ENCODE measurements at places on chromosomes 6 and 20. TPM values are rescaled to one million over a fixed set of nuclear protein-coding genes. Genes with fewer than 3 reads are reported as not detected.

DNA sequence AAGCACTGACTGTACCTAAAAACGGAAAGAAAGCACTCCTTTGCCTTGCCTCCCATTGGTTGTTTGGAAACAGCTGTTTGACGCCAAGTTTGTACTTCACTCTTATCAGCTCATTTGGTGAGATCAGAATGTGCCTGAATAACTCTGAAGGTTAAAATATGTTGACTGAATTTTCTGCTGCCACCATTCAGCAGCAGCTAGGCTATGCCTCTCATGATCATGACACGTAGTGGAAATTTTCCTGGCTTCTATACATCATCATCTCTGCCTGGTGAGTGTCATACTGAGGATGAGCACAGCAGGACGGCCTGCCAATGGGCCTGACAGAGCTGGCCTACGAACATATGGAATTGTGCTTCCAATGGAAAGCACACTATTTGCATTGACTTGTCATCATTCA lies 704.9 kb upstream of the CITED2 start:
- H3K27ac ChIP-seq: no peak overlapping the region
- H3K4me1 ChIP-seq: no peaks in the 10 kb centered on the region
- peaks cover 11% of the 10 kb centered on the region for H3K27me3 ChIP-seq
- no peaks in the 10 kb centered on the region for H3K36me3 ChIP-seq
- DNase-seq: no peak

- peaks cover 75% of the 10 kb centered on the region for H3K4me1 ChIP-seq
- peaks cover 40% of the 10 kb centered on the region for H3K36me3 ChIP-seq
- peak overlapping the region; percentile 93 for H3K27ac ChIP-seq
- DNase-seq: peak; percentile 61
Measured at GRCh38 chr6:24910961-24911725, 24.6 kb downstream of the RIPOR2 start.

GRCh38 chr20:61529354-61529753 lies 277.3 kb downstream of the CDH4 start:
- no peaks in the 10 kb centered on the region for H3K36me3 ChIP-seq
- H3K4me1 ChIP-seq: no peaks in the 10 kb centered on the region
- no peak overlapping the region for H3K27ac ChIP-seq
- H3K27me3 ChIP-seq: no peaks in the 10 kb centered on the region

DNA sequence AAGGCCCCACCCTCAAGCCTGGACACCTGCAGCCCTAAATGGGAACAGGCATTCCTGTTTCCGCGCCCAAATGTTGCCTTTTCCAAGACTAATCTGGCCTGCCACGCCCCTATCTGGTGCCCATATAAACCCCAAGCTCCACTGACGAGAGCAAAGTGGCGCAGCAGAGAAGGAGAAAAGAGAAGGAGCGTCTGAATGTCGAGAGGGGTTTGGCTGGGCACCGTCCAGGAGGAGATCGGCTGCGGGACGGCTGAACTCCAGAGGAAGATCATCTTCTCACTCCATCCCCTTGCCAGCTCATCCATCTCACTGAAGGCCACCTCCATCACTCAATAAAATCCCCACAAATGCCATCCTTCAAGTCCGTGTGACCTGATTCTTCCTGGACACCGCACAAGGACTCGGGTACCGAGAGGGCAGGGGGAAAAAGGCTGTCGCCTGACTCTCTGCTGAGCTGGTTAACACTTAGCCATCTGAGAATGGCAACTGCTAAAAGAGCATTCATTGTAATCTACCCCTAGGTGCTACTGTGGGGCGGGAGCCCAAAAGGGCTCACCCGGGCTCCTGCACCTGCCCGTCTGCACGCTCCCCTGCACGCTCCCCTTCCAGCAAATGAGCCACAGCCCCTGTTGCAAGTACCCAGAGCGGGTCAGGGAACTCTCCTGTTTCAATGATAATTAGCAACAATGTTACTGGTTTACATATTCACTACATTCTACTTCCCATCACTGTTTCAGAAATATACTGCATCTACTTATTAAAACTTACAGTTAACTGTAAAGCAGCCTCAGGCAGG lies 23.5 kb downstream of the TAF4 start:
- no peak overlapping the region for H3K27ac ChIP-seq
- peaks cover 6% of the 10 kb centered on the region for H3K36me3 ChIP-seq
- no peak overlapping the region for H3K4me3 ChIP-seq
- H3K27me3 ChIP-seq: no peaks in the 10 kb centered on the region
- H3K4me1 ChIP-seq: peaks cover 31% of the 10 kb centered on the region

DNA sequence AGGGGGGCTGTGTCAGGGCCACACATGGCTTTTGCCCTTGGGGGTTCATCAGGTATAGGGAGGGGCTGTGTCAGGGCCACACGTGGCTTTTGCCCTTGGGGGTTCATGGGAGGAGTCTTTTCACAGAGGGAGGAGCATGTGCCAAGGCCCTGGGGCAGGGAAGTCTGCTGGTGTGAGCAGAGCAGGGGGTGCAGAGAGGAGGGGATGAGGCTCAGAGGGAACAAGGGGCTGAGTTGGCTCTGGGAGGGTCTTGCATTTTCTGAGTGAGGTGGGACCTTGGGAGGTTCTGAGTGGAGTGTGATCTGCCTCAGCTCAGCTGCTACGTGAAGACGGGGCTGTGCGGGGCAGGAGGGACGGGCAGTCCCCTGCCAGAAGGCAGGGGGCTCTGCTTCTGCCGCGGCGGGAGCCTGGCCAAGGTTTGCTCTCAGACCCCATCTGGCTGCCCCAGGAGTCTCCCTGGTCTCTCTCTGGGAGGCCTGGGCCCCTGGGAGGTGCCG lies 6.0 kb upstream of the SOX18 start:
- no peaks in the 10 kb centered on the region for H3K36me3 ChIP-seq
- H3K27ac ChIP-seq: no peak overlapping the region

DNA sequence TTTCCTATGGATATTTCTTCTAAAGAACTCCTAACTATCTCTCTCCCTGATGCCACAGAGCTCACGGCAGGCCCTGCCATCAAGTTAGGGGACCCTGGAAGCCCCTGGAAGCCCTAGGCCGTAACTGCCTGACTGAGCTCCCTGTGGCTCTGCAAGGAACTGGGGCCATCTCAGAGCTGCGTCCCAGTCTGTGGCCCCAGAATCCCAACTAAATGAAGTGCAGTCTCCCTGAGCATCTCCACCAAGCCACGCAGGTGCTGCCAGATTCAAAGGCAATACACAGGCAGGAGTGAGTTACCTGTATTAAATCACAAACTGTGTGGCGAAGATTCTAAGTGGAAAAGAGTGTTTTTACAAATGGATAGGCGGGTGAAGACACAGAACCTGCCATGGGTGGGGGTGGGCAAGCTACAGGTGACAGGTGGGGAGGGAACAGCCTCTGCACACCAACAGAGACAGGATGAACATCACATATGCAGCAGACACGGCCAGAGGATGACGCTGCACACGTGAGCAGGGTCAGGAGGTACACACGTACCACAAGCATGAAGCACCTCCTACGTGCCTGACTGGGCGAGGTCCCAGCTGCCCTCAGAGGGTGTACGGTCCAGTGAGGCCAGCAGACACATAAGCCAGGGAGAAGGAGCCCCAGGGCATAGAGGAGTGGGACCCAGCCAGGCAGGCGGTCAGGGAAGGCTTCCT lies 358.5 kb downstream of the ZFAND3 start:
- no peaks in the 10 kb centered on the region for H3K27me3 ChIP-seq
- H3K4me3 ChIP-seq: no peak overlapping the region
- no peak overlapping the region for H3K27ac ChIP-seq
- DNase-seq: no peak

- peaks cover 61% of the 10 kb centered on the region for H3K27me3 ChIP-seq
- DNase-seq: no peak
- no peak overlapping the region for H3K27ac ChIP-seq
- H3K4me3 ChIP-seq: no peak overlapping the region
- H3K4me1 ChIP-seq: peaks cover 2% of the 10 kb centered on the region
Measured at GRCh38 chr20:63232235-63233060, 3.3 kb upstream of the BIRC7 start.

DNA sequence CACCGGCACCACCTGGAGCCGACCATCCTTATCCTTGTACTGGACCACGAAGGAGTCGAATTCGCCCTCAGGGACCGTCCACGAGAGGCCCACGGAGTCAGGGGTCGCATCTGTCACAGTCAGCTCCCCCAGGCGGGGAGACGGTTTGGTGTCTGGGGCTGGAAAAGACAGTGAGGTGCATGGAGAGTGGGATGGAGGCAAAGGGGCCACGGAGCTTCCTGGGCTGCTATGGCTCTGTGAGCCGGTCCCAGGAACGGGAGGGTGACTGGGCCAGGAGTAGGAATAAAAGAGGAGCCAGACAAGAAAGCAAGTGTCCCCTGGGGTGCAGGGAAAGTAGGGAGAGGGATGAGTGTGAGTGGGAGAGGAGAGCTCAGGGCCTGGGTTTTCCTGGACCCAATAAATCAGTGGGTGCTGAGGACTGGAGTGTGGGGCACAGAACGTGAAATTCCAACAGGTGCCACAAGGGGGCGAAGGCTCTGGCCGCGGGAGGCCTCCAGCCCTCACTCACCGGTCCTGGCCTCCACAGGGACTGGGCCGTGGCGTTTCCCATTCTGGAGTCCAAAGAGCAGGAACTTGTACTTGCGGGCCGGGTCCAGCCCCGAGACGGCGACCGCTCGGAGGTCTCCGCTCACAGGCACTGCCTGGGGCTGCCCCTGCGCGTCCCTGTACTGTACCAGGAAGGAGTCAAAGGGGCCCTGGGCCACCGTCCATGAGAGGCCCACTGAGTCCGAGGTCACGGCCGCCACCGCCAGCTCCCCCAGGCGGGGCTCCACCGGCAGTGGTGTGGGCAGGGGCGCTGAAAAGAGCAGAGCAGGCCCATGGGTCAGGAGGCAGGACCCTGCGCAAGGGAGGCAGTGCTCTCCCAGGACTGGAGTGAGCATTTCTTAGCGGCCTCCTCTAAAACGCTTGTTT lies 9.9 kb downstream of the CYP21A2 start:
- peak; percentile 56 for DNase-seq
- no peak overlapping the region for H3K4me3 ChIP-seq
- H3K27ac ChIP-seq: no peak overlapping the region
- no peaks in the 10 kb centered on the region for H3K36me3 ChIP-seq
- peaks cover 4% of the 10 kb centered on the region for H3K4me1 ChIP-seq

DNA sequence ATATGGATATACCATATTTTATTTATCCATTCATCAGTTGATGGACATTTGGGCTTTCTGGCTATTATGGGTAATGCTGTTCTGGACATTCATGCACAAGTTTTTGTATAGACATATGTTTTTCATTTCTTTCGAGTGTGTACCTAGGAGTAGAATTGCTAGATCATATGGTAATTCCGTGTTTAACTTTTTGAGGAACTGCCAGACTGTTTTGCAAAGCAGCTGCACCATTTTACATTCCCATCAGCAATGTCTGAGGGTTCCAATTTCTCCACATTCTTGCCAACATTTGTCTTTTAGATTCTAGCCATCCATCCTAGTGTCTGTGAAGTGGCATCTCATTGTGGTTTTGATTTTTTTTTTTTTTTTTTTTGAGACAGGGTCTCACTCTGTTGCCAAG lies 20.8 kb downstream of the SRC start:
- H3K27ac ChIP-seq: no peak overlapping the region
- H3K36me3 ChIP-seq: no peaks in the 10 kb centered on the region
- no peak for DNase-seq
- H3K27me3 ChIP-seq: no peaks in the 10 kb centered on the region
- no peak overlapping the region for H3K4me3 ChIP-seq
- no peaks in the 10 kb centered on the region for H3K4me1 ChIP-seq

- peaks cover 11% of the 10 kb centered on the region for H3K36me3 ChIP-seq
- no peak overlapping the region for H3K4me3 ChIP-seq
- H3K4me1 ChIP-seq: peaks cover 23% of the 10 kb centered on the region
- DNase-seq: no peak
- H3K27me3 ChIP-seq: no peaks in the 10 kb centered on the region
Measured at GRCh38 chr6:131292145-131292938, 157.1 kb downstream of the AKAP7 start.

GRCh38 chr6:126367849-126368248 lies 27.9 kb downstream of the CENPW start:
- no peak for DNase-seq
- H3K27ac ChIP-seq: no peak overlapping the region
- H3K36me3 ChIP-seq: no peaks in the 10 kb centered on the region
- H3K4me3 ChIP-seq: no peak overlapping the region
- no peaks in the 10 kb centered on the region for H3K4me1 ChIP-seq

DNA sequence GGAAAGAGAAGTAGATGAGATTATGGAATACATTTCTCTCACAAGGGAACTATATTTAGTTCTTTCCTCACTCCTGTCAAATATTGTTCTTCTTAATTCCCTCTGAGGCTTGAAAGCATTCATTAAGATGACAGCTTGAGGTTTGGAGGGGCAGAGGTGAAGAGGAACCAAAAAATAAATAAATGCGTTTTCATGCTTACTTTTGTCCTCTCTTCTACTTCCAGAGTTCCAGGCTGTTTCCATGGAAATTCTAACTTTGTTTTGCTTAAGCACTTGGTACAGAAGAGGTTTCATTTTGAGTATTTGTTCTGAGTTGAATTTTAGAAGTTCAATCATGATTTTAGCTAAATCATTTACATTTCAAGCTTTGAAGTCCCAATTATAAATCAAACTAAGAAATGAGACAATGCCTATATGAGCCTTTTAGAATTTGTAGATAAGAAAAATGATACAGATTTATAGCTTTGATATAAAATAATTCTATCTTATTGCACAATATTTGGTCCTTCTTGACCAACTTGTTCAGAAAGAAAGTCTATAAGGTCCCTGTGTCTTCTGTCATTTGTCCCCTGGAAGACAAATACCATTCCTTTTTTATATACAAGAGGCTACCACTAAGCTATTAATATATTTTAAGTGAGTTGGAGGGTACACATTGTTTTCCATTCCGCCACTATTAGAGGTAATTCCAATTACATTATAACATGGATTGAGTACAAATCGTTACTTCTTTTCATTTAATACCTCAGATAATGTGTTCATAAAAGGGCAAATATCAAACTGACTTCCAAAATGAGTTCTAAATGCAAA lies 16.3 kb downstream of the RBM24 start:
- H3K27ac ChIP-seq: no peak overlapping the region
- no peaks in the 10 kb centered on the region for H3K4me1 ChIP-seq
- no peak for DNase-seq
- no peaks in the 10 kb centered on the region for H3K36me3 ChIP-seq
- H3K27me3 ChIP-seq: peaks cover 24% of the 10 kb centered on the region

DNA sequence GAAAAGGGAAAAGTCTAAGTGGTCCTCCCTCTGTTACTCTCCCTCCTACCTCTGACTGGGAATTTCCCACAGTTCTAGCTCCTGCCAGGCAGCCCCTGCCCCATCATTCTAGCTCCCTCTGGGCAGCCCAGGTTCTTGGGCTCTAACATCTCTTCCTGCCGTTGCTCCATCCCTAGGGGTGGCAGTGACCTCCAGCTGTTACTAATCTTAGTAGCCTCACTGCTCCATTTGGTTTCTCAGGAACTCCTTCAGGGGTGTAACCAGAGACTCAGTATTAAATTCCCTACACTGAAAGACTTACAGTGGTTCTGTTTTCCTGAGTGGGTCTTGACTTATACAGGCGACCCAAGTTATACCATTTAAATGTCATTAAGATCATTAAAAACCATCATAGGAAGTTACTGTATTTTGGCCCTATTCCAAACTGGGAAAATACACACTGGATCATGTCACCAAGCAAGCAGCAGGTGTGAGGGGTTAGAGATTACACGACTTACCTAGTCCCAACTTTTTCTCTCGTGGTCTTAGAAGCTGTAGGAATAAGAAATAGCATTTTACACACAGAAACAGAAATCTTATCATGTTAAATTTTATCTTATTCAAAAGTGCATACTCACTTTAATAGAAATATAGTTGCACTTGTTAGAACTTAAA lies 10.1 kb downstream of the DPM1 start:
- H3K27me3 ChIP-seq: no peaks in the 10 kb centered on the region
- H3K4me1 ChIP-seq: peaks cover 7% of the 10 kb centered on the region
- no peak overlapping the region for H3K27ac ChIP-seq
- H3K36me3 ChIP-seq: peaks cover 17% of the 10 kb centered on the region

The MYO6 gene
- 1.6 TPM for total RNA-seq

The CNKSR3 gene
- total RNA-seq: 1.3 TPM

The TSHZ2 gene
- 0.74 TPM for total RNA-seq

The AFDN gene
- 23.5 TPM for total RNA-seq

The PLTP gene
- 5.9 TPM for total RNA-seq

The BPI gene
- not detected for total RNA-seq

The OR2J3 gene
- not detected for total RNA-seq

All from activated naive CD8-positive, alpha-beta T cell treated with anti-CD3 and anti-CD28 coated beads for 36 hours (primary cell).